ENCODE measurements at places on chromosomes 11 and 22.

- no peak for DNase-seq
Observed at GRCh38 chr22:38086001-38086845, 2.2 kb upstream of the SLC16A8 start.

DNA sequence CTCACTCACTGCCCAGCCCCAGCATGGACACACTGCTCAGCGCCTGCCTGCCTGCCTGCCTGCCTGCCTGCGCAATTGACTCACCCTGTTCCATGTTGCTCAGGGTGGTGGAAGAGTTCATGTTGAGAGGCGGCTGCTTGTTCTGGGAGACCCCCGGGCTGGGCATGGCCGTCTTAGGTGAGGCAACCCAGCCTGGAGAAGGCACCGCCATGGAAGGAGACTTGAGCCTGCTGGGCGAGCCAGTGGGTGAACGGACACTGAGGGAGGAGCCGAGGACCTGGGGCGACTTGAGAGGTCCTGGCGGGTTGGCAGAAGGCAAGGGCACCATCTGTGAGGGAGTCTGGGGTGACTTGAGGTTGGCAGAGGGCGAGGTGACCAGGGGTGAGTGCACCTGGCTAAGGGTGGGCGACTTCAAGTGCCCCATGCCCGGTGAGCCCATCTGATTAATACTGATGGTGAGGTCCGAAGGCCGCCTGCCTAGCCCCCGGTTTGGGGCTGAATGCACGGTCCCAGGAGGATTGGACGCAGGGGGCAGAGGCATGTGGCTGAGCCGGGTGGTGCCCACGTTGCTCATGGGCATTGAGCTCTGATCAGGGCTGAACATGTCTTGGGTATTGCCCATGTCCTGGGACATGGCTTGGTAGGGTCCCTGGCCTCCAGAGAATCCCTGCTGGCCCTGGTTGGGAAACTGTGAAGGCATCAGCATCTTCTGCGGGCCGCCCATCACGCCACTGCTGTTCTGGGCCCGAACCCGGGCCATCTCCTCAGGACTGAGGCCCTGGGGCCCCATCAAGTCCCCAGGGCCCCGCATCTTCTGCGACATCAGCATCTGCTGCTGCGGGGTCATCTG is 17.1 kb downstream of the CXCR5 start:
- no peak for DNase-seq

GRCh38 chr11:70424765-70425344 is 26.5 kb downstream of the CTTN start:
- DNase-seq = no peak

DNA sequence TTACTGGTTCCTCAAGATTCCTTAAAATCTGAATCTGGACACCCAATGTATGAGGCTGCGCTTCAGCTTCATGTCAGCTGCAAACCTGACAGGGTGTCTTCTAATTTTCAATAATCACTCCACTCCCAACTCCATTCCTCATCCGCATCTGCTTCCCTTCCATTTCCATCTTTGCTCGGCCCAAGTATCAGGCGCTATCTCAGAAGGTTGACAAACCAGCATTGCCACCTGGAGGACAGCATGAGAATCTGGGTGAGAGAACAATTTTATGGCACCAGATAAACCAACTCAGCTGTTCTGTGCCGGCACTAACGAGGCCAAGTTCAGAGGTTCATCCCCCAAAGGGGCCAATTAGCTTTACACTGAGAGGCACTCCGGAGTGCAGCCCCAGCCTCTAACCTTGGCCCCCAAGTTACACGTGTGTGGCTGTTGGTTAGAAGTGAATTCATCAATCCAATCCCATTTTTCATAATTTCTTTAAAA is 79.1 kb upstream of the LMO2 start:
- DNase-seq = peak; percentile 63

DNA sequence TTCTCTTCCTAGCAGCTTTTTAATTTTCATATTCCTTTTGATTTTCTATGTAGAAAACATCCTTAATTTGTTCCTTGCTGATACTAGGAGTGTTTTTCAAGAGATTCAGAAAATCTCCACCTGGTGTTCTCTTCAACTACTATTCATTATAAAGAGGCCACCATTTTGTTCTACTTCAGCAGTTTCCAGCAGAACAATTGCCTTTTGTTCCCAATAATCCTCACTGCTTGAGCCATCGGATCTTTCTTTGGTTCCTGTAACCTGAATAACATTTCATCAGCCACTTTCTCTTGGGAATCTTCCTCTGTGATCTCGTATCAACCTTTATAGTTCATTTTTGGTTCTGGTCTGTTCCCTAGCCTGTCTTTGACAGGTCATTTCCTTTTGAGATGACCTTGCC is 1.8 kb upstream of the OR10A5 start:
- no peak for DNase-seq

GRCh38 chr11:11243590-11244469 is 109.2 kb downstream of the CSNK2A3 start:
- DNase-seq = no peak

- DNase-seq = no peak
Observed at GRCh38 chr11:69864686-69865661, 45.8 kb upstream of the FGF3 start.

- peak; percentile 88 for DNase-seq
Observed at GRCh38 chr11:108199446-108200321, 22.8 kb downstream of the NPAT start.

DNA sequence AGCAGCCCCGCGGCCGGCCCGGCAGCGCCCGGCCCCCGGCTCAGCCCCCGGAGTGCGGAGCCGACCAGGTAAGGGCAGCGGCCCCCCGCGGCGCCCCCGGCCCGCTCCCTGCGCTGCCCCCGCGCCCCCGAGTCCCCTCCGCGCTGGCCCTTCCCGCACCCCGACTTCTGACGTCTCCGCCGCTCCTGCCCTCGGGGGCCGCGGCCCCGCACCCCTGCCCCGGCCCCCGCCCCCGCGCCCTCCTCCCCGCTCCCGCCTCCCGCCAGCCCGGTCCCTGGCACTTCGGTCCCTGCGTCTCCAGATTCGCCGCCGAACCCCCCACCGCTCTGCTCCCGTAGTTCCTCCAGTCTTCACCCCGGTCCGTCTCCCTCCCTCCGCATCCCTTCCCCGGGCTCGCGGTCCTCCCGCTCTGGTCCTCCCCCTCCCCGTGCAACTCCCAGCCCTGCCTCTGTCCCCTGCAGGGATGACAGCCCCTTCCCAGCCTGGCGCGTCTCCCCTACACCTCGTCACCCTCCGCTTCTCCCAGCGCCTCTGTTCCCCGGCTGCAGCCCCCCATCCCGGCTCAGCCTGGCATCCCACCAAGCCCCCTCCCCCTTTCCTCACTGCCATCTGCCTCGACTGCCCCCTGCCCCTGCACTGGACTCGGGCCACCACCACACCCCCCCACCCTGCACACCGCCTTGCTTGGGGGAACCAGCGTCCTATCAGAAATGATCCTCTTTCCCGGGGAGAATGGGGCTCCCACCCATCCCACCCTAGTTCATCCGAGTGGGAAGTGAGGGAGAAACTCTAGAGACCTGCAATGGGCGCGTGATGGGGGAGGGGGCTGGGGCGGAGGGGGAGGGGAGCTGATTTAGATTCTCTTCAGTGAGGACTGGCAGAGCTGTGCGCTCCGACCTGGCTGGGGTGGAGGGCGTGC is 531 bp downstream of the GRIK4 start:
- DNase-seq = no peak

GRCh38 chr11:11641581-11641980 is 19.8 kb upstream of the GALNT18 start:
- DNase-seq = no peak

DNA sequence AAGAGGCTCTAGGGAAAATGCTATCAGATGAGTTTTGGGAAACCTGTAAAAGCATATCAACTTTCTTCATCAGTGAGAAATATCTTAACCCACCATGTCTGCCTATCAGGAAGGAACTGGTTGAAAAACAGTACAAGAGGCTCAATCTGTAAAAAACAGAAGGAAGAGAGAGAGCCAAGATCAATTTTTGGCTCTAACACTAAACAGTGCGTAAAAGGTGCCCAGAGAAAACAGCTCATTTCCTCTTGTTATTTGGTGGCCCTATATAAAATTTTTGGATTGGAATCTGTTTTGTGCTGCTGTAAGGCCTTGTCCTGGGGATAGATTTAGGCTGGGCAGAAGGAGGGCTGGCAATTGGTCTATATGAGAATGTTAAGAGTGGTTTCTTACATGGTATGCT is 12.1 kb downstream of the MS4A2 start:
- no peak for DNase-seq

DNA sequence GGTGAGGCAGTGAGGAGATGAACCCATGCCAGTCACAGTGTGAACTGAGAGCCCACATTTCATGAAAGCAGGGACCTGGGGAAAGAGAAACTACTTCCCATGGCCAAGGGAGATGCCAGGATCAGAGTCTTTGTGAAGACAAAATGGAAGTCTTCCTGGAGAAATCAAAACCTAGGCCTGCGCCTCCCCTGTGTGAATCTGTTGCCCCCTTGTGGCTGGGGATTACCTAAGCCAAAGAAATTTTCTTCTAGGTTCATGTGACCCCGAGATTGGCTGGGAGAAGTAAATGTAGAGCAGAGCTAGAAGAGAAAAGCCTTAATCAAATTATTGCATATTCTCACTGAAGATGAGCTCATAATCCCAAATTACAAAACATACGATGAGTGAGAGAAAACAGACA is 1075.3 kb downstream of the TBC1D22A start:
- DNase-seq = peak; percentile 27

GRCh38 chr11:44564670-44565210 is 723 bp upstream of the CD82 start:
- DNase-seq = peak; percentile 82
